DMS53 (cell line): ENCODE measurements at places on chromosomes 4 and X.

DNA sequence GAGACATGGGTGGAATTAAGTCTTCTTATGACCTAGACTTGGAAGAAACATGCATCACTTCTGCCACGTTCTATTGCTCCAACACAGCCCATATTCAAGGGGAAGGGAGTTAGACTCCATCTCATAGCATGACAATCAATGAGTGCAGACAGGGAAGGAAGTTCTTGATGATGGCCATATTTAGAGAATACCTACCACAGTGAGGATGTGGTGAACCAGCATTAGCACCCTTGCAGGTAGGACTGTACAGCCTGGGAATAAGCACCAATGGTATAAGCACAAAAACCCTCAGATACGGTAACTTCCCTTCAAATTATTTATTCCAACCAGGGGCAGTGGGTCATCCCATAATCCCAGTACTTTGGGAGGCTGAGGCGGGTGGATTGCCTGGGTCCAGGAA lies 29.8 kb downstream of the PAGE2 start:
- DNase-seq: no peak

- no peak for DNase-seq
Observed at GRCh38 chr4:184953971-184954370, 64.3 kb upstream of the HELT start.

GRCh38 chr4:47194036-47194737 lies 162.8 kb downstream of the GABRB1 start:
- DNase-seq: no peak

- DNase-seq: no peak
Observed at GRCh38 chrX:77167993-77168392, 279.2 kb upstream of the FGF16 start.

DNA sequence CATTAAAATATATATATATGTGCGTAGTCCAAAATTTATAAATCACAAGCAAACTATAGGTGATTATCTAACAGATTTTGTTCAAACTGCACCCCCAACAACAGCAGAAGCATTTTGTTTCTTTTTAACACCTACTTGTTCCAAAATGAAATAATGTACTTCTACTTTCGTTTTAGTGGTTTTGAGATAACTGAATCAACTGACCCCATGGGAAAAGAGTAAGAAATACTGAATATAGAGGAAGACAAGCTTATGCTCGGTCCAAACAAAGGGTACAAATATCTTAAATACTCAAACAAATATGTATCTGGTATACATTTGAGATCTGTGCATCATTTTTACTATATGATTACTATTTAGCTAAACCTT lies 22.4 kb downstream of the MAP7D3 start:
- DNase-seq: no peak
